CD4-positive, alpha-beta T cell treated with Interleukin-15 for 4 hours (primary cell): ENCODE measurements at places on chromosomes 3 and 15.

DNA sequence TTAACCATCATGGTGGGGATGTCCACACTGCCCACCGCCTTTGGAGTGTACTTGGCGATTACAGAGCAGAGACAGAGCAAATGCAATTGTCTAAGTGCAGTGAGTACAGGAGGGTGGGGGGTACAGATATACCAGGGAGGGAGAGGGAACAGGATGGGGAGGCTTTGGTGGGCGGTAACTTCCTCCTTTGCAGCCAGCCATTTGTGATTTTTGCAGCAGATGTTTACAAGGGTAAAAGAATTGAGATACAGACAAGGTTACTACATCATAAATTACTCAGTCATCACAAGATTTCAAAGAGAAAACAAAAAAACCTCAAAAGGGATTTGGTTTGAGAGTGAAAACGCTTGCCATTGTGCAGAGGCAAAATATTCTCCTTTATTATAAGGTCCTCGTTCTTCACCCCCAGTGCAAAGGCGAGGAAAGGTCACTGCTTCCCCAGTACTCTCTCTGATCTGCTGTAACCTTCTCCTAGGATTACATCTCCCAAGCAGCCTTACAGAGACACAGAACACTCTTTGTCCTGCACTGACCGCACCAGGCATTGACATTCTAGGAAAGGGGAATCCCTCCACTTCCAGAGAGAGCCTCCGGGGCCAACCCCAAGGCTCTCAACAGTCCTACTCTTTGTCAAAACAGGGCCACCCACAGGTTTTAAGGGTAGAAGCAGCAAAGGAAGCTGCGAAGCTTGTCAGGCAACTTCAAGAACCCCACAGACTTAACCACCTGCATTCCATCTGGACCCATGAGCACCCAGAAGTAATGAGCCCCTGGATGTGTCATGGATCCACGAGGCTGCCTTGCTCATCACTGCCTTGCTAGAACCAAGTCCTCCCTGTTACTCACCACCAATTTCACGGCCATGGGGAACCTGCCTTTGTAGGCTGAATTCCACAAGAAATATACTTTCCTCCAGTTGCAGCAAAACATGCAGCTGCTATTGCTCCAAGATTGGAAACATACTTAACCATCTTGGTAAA, 117.3 kb downstream of the ADAMTS17 start:
- DNase-seq: no peak

GRCh38 chr15:61749169-61749568, 311.1 kb downstream of the VPS13C start:
- no peak for DNase-seq

- DNase-seq: no peak
Measured at GRCh38 chr3:160183345-160184076, 41.7 kb upstream of the C3orf80 start.

- DNase-seq: no peak
Measured at GRCh38 chr3:52162250-52162872, 8.1 kb upstream of the POC1A start.

DNA sequence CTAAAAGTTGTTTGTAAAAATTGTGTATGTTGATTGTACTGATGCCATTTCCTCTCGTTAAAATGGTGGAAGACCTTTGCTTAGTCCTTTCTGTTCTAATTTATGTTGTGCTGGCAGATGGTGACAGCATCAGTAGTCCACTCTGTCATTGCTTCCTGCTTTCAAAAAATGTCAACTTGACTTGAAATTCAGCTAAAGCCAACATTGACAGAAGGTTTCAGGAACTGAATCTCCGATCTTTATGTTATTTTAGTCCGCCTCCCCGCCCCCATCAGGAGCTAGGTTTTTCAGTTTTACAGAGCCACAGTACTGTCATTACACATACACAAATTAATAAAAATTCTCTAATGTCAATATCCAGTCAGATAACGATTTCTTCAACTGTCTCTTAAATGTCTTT, 1.5 kb downstream of the CEP63 start:
- DNase-seq: peak; percentile 4

DNA sequence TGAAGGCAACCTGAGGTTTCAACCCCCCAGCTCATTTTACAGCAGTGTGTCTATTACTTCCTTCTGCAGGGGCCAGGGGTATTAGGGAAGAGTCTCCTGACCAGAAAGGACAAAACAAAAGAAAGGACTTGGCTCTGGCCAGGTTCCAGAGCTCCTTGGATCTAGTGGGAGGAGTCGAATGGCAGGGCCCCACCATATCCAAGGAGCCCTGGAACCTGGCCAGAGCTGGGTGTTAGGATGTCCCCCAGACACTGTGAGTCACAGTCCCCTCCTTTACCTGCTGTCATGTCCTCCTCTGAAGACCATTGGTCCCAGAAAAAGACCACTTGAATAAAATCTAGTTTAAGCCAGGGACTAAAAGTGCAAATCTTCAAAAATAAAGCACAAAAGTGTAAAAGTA, 113.2 kb downstream of the EEFSEC start:
- no peak for DNase-seq

- DNase-seq: no peak
Measured at GRCh38 chr15:39497016-39497758, 83.7 kb upstream of the THBS1 start.

DNA sequence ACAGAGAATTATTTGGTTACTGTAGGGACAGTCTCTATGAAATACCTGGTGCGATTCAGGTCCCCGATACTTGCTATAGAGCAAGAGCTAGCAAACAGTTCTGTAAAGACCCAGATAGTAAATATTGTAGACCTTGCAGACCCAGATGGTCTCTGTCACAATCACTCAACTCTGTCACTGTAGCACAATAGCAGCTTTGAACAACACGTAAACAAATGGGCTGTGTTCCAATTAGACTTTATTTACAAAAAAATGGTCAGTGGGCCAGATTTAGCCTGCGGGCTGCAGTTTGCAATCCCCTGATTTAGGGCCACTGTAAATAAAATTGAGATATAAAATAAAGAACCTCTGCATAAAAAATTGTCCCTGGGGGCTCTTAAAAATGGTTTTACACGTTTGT, 127.7 kb downstream of the SV2B start:
- no peak for DNase-seq

- no peak for DNase-seq
Measured at GRCh38 chr3:182136008-182136910, 424.5 kb downstream of the SOX2 start.

GRCh38 chr3:120908030-120908794, at the start of gene STXBP5L:
TSS of gene STXBP5L (plus strand) at chr3:120908205. CDS start at chr3:120909579, 1,374 bp downstream.
- DNase-seq: no peak

- no peak for DNase-seq
Measured at GRCh38 chr3:8607234-8608040, 37.2 kb downstream of the SSUH2 start.

DNA sequence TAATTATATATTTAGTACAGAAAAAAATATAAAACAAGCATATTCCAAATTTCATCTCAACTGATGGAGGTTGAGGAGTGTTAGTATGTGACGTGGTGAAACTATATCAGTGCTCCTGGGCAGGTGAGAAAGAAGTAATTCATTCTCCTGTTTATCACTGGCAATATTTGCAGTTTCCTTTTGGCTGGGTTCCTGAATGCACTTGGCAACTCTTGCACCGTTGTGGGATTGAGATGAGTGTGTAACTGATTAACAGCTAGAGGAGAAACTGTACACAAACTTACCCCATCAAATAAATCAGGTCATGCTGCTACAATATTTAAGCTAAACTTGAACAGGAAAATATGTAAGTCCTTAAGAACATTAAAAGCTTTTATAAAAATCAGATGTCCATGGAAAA, 2.1 kb upstream of the ATP13A4 start:
- DNase-seq: no peak

DNA sequence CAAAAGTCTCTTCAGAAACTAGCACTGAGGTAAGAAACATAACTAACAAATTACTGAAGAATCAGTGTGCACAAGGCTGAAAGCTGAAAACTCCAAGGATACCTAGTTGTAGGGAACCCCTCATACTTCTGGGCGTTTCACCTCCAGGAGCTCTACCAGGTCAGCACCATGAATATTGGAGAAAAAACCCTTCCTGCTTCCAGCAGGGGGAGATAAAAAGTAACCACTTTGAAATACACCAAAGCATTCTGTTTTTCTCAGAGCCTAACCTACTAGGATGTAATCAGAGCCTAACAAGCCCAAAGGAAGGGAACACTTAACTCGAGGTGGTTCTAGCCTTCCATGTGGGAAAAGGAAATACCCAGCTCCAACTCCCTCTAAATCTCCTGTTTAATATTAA, 175.8 kb upstream of the MME start:
- no peak for DNase-seq

DNA sequence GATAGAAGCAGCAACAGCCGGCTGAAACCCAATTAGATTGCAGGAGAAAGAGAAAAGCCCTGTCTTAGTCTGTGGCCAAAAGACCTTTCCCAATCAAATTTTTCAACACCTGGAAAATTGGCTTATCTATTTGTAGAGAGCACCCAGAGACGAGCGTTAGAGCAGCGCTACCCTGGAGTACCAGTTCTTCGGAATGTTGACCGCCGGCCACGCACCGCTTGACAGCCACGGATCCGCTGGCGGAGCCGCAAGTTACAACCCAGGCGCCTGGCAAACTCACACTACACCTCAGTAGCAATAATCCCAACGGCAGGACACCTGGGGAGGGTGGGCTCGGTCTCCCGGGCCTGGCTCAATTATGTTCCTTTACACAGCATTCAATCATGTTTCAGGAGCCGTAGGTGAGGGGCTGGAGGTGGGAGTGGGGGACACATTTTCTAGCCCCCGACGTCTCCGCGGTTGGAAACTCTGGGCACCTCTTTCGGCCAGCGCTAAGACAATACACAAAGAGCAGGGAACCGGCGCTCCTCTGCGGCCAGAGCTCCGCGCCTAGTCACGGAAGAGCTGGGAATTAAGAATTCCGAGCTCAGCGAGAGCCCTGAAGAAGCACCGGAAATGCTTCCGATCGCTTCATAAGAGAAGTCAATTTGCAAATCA, 1.2 kb downstream of the MB21D2 start:
- DNase-seq: no peak

GRCh38 chr3:55942868-55943267, 455.8 kb upstream of the WNT5A start:
- no peak for DNase-seq

DNA sequence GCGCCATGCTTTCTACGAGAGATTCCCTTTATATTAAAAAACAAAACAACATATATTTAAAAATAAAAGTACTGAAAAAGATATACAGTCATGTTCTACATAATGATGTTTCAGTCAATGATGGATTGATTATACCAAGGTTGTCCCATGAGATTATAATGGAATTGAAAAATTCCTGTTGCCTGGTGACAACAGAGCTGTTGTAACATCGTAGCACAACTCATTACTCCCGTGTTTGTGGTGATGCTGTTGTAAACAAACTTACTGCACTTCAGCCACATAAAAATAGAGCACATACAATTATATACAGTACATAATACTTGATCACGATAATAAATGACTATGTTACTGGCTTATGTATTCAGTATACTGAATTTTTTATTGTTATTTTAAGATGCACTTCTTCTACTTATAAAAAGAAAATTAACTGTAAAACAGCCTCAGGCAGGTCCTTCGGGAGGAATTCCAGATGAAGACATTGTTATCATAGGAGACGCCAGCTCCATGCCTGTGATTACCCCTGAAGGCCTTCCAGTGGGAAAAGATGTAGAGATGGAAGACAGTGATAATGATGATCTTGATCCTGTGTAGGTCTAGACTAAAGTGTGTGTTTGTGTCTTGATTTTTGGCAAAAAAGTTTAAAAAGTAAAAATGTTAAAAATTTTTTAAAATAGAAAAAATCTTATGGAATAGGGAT, 11.7 kb downstream of the CCR1 start:
- no peak for DNase-seq

- no peak for DNase-seq
Measured at GRCh38 chr3:132507657-132508056, 89.4 kb upstream of the ACKR4 start.

DNA sequence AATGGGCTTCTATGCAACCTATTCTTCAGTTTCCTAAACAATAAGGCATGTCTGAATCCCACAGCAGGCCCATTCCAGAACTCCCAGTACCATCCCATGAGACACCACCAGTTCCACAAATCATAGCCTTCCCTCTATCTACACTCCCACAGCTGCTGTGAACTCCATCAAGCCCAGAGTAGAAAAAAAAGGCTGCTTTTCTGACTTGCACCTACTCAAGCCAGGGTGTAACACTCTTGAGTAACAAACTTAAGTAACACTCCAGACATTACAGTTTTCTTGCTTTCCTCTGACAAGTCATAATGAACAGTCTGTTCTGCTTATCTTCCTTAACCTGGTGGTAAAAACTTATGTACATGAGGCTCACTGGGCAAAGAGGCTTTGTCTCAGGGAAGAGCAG, 283.1 kb downstream of the NFKBIZ start:
- DNase-seq: no peak

DNA sequence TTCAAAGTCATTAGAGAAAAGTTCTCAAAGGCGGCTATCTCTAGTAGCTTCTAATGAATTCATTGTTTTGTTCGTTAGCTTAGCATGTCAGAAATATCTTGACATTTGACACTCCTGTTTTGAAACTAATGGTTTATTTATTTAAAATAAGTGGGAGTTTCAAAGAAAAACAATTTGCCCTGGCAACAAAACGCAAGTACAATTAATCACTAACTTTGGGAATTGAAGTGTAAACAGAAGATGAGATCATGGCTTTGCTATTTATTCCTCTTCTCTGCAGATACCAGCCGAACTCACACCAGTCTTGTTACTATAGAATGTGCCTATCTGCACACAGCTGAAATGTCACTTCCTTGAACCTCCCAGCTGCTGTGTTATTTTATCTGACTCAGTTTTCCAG, 27.5 kb downstream of the MASP1 start:
- DNase-seq: no peak

DNA sequence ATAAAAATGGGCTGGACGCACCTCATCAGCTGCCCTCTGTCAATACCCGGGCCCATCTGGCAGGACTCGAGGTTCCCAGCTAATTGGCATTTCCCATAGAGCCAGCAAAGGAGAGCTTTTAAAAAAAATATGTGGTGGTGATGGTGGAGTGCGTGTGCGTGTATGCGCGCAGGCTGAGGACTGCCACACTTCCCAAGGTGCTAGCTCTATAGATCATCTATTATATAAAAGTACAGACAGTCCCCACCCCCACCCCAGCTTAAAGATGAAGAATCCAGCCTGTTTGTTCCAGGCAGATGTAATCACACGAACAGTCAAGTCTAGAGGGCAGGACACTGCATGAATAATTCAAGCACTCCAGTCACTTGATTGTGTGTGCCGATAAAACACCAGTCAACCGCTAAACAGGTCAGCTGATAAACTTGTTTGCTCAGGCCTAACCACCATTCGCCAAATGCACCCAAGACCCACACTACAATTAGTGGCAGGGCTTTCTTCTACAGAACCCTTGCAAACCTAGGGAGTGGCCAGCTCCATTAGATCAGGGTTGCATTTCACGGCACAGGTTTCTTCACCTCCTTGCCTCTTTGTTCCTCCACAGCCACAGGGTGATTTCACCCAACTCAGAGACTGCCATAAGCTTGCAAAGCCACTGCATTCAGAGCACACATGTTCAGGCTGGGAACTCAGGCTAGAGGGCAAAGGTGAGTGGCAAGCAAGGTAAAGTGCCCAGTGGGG, 5.8 kb downstream of the TLE3 start:
- peak; percentile 51 for DNase-seq

DNA sequence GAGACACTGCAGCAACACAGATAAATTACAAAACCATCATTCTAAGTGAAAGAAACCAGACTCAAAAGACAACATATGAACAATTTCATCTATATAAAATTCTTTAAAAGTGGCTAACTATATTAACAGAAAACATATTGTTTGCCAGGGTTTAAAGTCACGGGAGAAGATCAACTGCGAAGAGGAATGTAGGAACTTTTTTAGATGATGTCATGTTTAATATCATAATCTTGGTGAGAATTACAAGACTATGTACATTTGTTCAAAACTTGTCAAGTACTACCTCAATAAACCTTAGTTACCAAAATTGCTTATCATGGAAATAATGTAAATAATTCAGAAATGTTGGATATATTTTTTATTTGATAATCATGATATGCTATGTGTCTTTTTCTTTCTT, 395.1 kb upstream of the PLSCR5 start:
- DNase-seq: no peak
